ENCODE measurements at places on chromosomes 16 and 17.

- no peak for DNase-seq
These were observed 36.1 kb upstream of the COX10 start for GRCh38 chr17:14033166-14033565.

DNA sequence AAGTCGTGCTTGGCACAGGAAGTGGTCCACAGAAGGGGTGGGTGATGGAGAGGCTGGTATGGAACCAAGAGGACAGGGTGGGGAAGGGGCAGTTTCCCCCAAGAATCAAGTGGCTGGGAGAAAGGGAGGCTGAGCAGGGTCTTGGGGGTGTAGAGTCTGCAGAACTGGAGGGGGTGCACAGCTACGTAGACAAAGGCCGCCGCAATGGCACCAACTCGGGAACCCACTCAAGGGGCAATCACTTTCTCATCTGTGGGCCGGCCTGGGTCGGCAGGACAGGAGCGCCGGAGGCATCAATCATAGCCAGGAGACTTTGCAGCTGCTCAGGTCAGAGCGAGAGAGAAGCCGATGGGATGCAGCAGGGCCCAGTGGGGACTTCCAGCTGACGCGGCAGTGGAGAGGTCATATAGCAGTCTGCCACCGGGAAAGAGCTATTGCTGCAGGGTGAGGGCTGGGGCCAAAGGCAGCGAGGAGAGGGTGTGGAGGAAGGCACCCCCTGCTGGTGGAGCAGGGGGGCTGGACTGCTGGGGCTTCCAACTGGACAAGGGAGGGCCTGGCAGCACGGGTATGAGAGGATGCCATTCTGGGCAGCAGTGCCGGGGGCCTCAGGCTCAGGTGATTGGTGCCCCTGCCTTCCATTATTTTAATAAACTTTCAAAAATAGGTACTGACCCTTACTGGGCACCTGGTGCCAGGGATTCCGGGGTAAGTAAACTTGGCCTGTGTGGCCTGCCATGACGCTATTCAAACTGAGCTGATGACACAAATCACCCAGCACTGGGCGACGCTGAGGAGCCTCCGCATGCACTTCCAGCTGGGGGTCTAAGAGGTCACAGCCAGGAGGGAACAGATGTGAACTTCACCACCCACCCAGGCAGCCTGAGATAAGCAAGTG, 52.5 kb upstream of the MTSS2 start:
- DNase-seq: no peak

- no peak for DNase-seq
These were observed 20.4 kb downstream of the SOCS1 start for GRCh38 chr16:11235703-11235991.

GRCh38 chr17:45313996-45314740, 2.7 kb downstream of the MAP3K14 start:
- DNase-seq: no peak

- no peak for DNase-seq
These were observed 1.6 kb downstream of the CMIP start for GRCh38 chr16:81445966-81446906.

DNA sequence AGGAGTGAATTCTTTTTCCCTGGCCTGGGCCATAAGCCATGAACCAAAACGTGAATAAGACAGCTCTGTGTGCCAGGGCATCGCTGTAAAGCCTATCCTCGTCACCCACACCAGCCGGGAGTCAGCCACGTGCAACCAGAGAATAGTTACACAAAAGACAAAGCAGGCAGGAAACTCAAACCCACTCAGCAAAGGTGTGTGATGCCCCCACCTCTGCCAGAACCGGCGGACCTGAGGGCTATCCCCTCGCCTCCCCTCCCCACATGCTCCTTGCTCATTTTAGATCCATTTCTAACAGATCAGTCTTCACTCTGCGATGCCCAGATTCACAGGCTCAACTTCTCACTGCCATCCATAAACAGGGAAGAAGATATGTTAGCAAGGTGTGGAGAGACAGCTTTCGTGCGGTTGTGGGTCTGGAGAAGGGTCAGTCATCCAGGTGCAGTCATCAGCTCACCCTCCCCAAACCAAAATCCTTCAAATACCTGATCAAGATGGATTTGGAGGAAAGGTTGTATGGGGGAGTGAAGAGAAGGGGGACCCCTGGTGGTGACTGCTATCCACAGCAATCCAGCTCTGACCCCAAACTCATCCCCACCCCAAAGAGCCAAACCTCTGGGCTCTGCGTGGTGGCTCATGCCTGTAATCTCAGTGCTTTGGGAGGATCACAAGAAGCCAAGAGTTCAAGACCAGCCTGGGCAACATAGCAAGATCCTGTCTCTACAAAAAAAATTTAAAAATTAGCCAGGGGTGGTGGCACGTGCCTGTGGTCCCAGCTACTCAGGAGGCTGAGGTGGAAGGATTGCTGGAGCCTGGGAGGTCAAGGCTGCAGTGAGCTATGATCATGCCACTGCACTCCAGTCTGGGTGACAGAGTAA, 219.2 kb downstream of the C16orf78 start:
- DNase-seq: no peak

DNA sequence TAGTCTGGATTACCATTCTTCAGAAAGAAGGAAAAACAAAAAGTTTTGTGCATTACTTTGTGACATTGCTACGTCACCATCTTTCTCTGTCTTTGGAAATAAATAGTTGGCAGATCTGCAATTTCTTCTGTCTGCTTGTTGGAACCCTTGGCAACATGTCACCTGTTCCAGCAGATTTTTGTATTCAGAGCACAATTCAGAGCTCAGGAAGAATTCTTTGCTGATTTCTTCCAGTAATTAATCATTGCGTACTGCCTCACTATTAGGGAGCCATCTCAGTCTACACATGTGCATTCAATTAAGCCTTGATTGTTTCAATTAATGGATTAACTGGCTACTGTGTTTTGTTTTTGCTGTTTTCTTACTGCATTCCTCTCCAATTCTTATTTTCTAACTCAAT, 467.2 kb downstream of the CDH8 start:
- no peak for DNase-seq

- no peak for DNase-seq
These were observed 7.8 kb downstream of the BFAR start for GRCh38 chr16:14640538-14640937.

- DNase-seq: no peak
These were observed 3.5 kb upstream of the MRPL38 start for GRCh38 chr17:75908201-75908600.

Measured in kidney glomerular epithelial cell (primary cell).